ENCODE measurements at places on chromosomes 2 and 18. TPM values are rescaled to one million over a fixed set of nuclear protein-coding genes. Genes with fewer than 3 reads are reported as not detected.
A peak's percentile ranks its signal among the peaks of the same experiment; 100 is the strongest.

- no peak for DNase-seq
Observed at GRCh38 chr2:59790186-59791003, 763.1 kb downstream of the BCL11A start.

- no peak for DNase-seq
Observed at GRCh38 chr2:37219046-37219445, 12.3 kb downstream of the CEBPZ start.

GRCh38 chr18:49562481-49563129 lies 748 bp downstream of the LIPG start:
- DNase-seq: no peak

DNA sequence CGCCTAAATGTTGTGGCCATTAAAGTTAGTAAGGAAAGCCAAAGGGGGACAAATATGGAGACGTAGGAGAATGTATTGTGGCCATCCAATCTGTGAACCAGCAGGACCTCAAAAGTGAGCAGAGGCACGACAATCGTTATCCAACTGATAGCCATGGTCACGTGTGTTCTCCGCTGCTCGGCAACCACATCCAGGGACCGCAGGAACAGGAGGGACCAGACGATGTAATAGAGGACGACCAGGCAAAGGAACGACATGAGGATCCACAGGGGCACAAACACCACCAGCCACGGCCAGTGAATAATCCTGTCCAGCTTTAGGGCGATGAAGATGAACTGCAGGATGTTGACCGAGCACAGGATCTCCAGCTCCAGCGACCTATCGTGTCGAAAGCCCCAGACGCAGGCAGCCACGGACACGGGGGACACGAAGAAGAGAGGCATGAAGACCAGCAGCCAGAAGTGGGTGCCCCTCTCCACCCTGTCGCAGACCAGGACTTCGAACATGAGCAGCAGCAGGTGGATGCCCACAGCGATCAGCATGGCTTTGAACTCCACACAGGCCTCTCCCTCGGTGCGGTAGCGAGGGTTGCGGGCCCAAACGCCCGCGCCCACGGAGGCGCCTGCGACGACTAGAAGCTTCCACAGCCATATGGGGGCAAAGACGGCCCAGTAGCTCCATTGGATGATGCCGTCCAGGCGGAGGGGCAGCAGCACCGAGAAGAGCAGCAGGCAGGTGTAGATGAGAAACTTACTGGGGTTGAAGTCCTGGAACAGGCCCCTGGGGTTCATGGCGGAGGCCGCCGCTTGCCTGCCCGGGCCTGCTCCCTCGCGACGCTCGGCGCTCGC lies 790 bp downstream of the TMEM185B start:
- peak; percentile 57 for DNase-seq

DNA sequence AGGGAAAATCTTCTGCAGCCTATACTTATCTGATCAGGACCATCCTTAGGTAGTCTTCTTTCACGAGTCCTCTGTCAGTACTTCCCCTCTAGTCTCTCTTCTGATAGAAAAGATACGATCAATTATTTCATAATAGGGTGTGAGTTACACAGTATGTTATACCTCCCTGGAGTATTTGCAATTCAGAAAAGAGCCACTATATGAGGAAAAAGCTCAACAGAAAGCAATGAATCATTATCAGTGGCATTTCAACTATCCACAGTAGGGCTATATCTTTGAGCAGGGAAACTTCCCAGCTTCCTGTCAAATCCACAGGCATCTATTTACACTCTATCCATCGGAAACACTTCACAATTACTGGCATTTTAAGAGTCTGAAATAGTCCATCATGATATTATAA lies 105.3 kb upstream of the ACVR2A start:
- DNase-seq: no peak

Gene TEKT4
- not detected for total RNA-seq

Data from right lobe of liver (tissue), 6 donors.